CD8-positive, alpha-beta memory T cell (primary cell): ENCODE measurements at places on chromosomes 7 and 10. TPM values are rescaled to one million over a fixed set of nuclear protein-coding genes. Genes with fewer than 3 reads are reported as not detected.

DNA sequence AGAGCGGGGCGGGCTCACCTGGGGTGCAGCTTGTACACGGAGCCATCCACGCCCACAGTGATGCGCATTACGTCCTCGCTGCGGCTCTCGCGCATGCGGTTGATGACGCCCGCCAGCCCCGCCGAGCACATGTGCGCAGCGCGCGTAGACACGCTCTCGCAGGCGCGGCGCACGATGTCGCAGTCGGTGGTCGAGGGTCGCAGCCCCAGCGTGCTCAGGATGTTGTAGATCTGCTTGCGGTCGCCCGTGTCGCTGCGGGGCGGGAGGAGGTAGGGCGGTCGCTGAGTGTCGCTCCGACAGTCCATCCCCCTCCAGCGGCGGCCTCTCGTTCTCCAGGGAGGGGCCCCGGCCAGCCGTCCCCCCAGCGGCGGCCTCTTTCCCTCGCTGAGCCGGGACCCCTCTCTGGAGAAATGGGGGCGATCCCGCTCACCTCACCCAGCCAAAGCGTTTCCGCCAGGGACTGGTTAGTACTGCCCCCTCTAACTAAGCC lies 4.4 kb upstream of the MYL7 start:
- peak; percentile 74 for DNase-seq

GRCh38 chr7:2800931-2801688 lies 43.0 kb downstream of the GNA12 start:
- no peak for DNase-seq

GRCh38 chr10:112816033-112816430 lies 134.0 kb upstream of the TCF7L2 start:
- no peak for DNase-seq

The GIMAP2 gene
- 42.9 TPM for total RNA-seq

The TMEM196 gene
- not detected for total RNA-seq

The CHN2 gene
- 4.1 TPM for total RNA-seq

The PON3 gene
- not detected for total RNA-seq

DNA sequence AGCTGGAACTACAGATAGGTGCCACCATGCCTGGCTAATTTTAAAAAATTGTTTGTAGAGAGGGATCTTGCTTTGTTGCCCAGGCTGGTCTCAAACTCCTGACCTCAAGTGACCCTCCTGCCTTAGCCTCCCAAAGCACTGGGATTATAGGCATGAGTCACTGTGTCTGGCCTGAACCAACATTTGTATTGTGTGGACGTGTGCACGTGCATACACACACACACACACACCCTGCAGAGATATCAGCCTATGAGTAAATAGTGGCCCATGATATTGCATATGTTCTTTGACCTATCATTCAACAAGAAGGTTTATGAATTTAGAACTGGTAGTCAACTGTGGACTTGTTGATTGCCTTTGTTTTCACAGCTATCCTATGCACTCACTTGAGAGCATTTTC lies 161.6 kb downstream of the BAMBI start:
- no peak for DNase-seq

- DNase-seq = no peak
These were observed 850.3 kb upstream of the SORCS1 start for GRCh38 chr10:108014902-108015177.

GRCh38 chr7:7122033-7122478 lies 60.3 kb upstream of the C1GALT1 start:
- DNase-seq = no peak

GRCh38 chr7:21327422-21328409 lies 100.2 kb upstream of the SP4 start:
- no peak for DNase-seq

The SORCS3 gene
- total RNA-seq = not detected

DNA sequence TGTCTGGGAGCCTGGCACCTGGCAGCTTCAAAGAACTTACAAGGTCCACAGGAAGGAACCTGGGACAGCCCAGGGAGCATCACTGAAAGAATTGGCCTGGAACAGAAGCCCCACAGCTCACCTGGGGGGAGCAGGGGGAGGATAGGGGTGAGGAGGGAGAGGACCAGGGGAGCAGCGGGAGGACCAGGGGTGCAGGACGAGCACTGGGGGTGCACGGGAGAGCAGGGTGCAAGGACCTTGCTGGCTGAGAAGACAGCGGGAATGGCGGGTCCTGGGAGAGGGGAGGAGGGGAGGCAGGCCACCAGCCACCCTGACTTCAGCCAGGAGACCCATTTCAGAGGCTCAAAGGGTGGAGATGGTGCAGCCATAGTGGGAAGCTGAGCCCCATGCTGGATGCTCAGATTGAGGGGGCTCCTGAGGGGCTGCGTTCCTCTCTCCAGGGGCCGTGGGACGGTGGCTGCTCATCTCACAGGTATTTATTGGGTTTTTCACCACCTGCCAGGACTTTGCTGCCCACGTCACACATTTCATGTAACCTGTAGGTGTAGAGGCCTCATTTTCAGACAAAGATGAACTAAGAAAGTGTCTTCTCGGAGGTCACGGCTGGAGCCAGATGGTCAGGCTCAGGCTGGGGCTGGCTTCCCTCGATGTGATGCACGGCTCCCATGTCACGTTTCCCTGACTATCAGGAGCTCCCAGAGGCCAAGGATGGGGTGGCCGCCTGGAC lies 110.1 kb downstream of the WDR37 start:
- no peak for DNase-seq

The TES gene
- total RNA-seq = 59.0 TPM

DNA sequence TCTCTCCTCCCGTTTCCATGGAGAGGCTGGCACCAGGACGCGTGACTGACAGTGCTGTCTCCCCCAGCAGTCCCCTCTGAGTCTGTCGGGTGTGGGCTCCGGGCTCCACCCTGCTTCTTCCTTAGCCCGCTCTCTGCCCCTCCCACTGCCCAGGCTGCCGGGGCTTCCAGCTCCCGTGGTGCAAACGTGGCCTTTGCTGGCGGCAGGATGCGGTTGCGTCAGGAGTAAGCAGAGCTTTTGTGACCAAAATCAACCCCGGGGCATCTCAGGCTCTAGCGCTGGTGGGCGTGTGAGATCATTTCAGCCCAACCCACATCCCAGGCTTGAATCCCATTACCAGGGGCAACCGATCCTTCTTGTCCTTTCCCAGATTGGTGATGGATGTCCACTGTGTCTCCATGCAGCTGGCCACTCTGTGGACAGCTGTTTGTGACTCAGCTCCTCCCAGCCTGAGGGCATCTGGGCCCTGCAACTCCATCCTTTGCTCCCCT lies 28.2 kb downstream of the PTPRE start:
- DNase-seq = no peak

DNA sequence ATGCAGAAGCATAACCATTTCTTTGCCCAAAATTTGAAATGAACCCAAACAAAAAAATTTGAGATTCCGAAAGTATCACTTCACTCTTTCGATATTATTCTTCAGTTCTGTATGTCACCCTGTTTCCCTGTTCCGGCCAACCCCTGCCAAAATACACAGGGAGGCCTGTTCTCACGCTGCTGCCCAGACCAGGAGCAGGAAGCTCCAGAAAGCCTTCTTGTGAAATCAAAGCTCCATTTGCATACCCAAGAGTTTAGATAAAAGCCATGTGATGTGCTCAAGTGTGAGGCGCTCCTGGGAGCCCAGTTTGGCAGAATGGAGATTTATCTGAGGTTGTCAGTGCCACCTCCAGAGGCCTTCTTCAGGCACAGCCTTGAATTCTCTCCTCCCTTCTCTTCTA lies 236.2 kb downstream of the FGFR2 start:
- DNase-seq = no peak

GRCh38 chr7:343227-343822 lies 53.4 kb downstream of the FOXL3 start:
- no peak for DNase-seq

The PANK1 gene
- total RNA-seq = 3.7 TPM
